Liver (tissue), 10 donors: ENCODE measurements at places on chromosomes 4 and X. TPM values are rescaled to one million over a fixed set of nuclear protein-coding genes. Genes with fewer than 3 reads are reported as not detected.

GRCh38 chr4:100208459-100208858 lies 18.2 kb upstream of the DDIT4L start:
- peaks cover 3% of the 10 kb centered on the region for H3K27me3 ChIP-seq
- H3K4me1 ChIP-seq, result no peaks in the 10 kb centered on the region
- no peaks in the 10 kb centered on the region for H3K36me3 ChIP-seq
- no peak for DNase-seq

GABRE gene
- polyA plus RNA-seq, result 0.68 TPM

SRPX2 gene
- 2.7 TPM for polyA plus RNA-seq

DNA sequence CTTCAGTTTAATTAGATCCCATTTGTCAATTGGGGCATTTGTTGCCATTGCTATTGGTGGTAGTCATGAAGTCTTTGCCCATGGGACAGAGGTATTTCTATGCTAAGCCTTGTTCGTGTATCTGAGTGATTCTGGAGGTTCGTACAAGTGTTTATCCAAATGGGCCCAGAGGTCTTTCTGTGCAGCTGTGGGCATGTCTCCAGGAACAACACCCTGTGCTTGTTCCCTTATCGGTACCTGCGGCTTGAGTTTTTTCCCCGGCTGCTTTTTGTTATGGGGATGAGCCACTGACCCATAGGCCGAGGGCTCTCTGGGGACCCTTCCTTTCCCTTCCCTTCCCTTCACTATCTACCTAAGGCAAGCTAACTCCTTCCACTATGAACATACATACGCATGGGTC lies 81.4 kb upstream of the WDR1 start:
- H3K27me3 ChIP-seq, result no peaks in the 10 kb centered on the region
- H3K36me3 ChIP-seq, result no peaks in the 10 kb centered on the region
- DNase-seq, result no peak
- H3K27ac ChIP-seq, result no peak overlapping the region
- no peak overlapping the region for H3K4me3 ChIP-seq

RAB41 gene
- polyA plus RNA-seq, result not detected

GRCh38 chr4:181793096-181793495 lies 450.1 kb upstream of the TENM3 start:
- no peaks in the 10 kb centered on the region for H3K4me1 ChIP-seq
- H3K27me3 ChIP-seq, result no peaks in the 10 kb centered on the region
- no peak overlapping the region for H3K27ac ChIP-seq
- no peak overlapping the region for H3K4me3 ChIP-seq
- no peaks in the 10 kb centered on the region for H3K36me3 ChIP-seq

GABRQ gene
- 0.01 TPM for polyA plus RNA-seq

- no peak for DNase-seq
- H3K27me3 ChIP-seq, result no peaks in the 10 kb centered on the region
- H3K27ac ChIP-seq, result no peak overlapping the region
These were observed 367.2 kb downstream of the BMPR1B start for GRCh38 chr4:95124906-95125504.

GRCh38 chrX:48974033-48974432 lies 2.4 kb upstream of the KCND1 start:
- peaks cover 14% of the 10 kb centered on the region for H3K36me3 ChIP-seq
- no peak for DNase-seq
- no peak overlapping the region for H3K4me3 ChIP-seq

GRCh38 chr4:153773236-153773690 lies 13.4 kb upstream of the RNF175 start:
- H3K4me1 ChIP-seq, result no peaks in the 10 kb centered on the region
- H3K27ac ChIP-seq, result no peak overlapping the region
- no peaks in the 10 kb centered on the region for H3K27me3 ChIP-seq
- H3K36me3 ChIP-seq, result no peaks in the 10 kb centered on the region

KLHL2 gene
- polyA plus RNA-seq, result 15.8 TPM

DNA sequence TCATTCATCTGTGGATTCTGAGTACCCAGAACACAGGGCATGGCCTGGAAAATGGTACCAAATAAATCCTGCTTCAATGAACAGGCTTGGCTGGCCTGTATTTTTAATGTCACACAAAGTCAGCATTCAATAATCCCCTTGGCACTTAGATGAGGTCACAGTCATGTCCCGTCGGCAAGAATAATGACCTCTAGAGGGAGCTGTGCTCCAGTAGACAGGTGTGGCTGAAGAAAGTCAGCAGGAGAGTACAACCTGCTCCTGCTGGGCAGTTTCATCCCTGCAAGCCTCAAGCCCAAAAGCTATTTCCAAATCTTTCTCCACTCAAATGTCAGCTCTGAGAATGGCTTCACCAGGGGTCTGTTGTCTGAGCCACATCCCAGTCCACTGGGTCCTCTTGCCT lies 404.0 kb upstream of the F9 start:
- H3K4me3 ChIP-seq, result no peak overlapping the region
- H3K27me3 ChIP-seq, result no peaks in the 10 kb centered on the region
- H3K36me3 ChIP-seq, result no peaks in the 10 kb centered on the region
- no peaks in the 10 kb centered on the region for H3K4me1 ChIP-seq
- peak; percentile 32 for DNase-seq

GRCh38 chrX:20523626-20524312 lies 257.1 kb upstream of the RPS6KA3 start:
- no peak overlapping the region for H3K27ac ChIP-seq
- no peaks in the 10 kb centered on the region for H3K27me3 ChIP-seq
- peaks cover 2% of the 10 kb centered on the region for H3K4me1 ChIP-seq
- DNase-seq, result no peak
- H3K4me3 ChIP-seq, result no peak overlapping the region
- H3K36me3 ChIP-seq, result no peaks in the 10 kb centered on the region

DNA sequence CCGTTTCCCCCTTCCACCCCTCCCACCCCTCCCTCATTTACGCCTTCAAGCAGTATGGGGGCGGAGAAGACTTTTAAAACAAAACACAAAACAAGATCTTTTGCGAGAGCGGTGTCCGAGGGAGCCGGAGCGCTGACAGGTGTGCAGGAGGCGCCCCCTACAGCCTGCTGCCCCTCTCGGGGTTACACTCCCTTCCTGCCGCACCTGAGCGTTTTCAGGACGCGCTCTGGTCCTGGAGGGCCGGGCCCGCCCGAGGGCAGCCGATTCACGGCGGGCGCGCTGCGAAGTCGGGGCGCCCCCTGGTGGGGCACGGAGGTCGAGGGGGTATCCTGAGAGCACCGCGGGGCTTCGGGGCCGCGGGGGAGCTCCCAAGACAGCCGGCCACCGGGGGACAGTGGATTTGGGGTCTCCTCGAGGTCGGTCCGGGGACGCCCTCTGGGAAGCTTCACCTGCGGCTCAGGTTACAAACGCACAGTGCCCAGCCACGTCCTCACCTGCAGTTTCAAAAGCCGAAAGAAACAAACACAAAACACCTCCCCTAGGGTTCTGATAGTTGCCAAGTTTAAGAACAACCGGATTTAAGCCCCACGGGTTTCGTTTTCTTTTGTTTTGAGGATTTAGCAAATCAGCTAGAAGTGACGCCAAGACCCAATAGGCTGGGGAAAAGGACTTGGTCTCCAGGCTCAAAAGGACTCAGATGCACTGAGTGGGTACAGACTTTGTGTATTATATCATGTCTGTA lies 8.0 kb upstream of the NEUROG2 start:
- H3K36me3 ChIP-seq, result no peaks in the 10 kb centered on the region
- H3K27me3 ChIP-seq, result peaks cover 32% of the 10 kb centered on the region
- no peak overlapping the region for H3K27ac ChIP-seq
- peak overlapping the region; percentile 46 for H3K4me3 ChIP-seq

DNA sequence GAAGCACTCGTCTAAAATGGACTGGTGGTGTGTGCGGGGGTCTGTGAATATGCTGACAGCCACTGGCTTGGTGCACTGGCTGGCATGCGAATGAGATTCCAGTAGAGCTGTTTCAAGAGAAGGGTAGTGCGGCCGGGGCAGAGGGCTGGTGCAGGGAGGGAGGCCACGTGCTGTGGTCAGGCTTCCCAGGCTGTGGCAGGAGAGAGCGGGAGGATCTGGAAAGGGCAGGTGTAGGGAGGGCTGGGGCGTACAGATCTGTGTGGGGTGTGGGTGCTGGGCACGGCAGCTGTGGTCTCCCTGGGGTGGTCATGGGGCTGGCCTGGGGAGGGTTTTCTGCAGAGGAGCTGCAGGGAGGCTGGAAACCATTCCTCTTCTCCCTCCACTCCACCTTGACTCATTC lies 30.2 kb downstream of the SORCS2 start:
- H3K27me3 ChIP-seq, result no peaks in the 10 kb centered on the region
- no peak overlapping the region for H3K4me3 ChIP-seq
- H3K36me3 ChIP-seq, result no peaks in the 10 kb centered on the region
- no peak for DNase-seq
- no peak overlapping the region for H3K27ac ChIP-seq
- peaks cover 26% of the 10 kb centered on the region for H3K4me1 ChIP-seq
